ENCODE measurements at places on chromosomes 16 and 17.

- peaks cover 13% of the 10 kb centered on the region for H3K4me1 ChIP-seq
- H3K27me3 ChIP-seq, result peaks cover 58% of the 10 kb centered on the region
- no peak overlapping the region for H3K27ac ChIP-seq
- no peak for ATAC-seq
Observed at GRCh38 chr16:84357191-84357651, 11.1 kb upstream of the ATP2C2 start.

GRCh38 chr16:56709443-56710040, 20.4 kb upstream of the NUP93 start:
- no peak overlapping the region for H3K27ac ChIP-seq
- H3K27me3 ChIP-seq, result no peaks in the 10 kb centered on the region
- no peaks in the 10 kb centered on the region for H3K4me1 ChIP-seq
- H3K36me3 ChIP-seq, result no peaks in the 10 kb centered on the region
- ATAC-seq, result no peak

GRCh38 chr16:64406770-64407181, 715.1 kb downstream of the CDH11 start:
- ATAC-seq, result no peak
- H3K4me3 ChIP-seq, result no peak overlapping the region
- H3K36me3 ChIP-seq, result no peaks in the 10 kb centered on the region
- no peaks in the 10 kb centered on the region for H3K4me1 ChIP-seq

- peaks cover 71% of the 10 kb centered on the region for H3K36me3 ChIP-seq
- no peaks in the 10 kb centered on the region for H3K27me3 ChIP-seq
- peak overlapping the region; percentile 44 for H3K4me3 ChIP-seq
- H3K27ac ChIP-seq, result peak overlapping the region; percentile 52
- H3K4me1 ChIP-seq, result peaks cover 72% of the 10 kb centered on the region
- peak; percentile 76 for ATAC-seq
Observed at GRCh38 chr16:31880322-31880979, 6.8 kb downstream of the ZNF267 start.

DNA sequence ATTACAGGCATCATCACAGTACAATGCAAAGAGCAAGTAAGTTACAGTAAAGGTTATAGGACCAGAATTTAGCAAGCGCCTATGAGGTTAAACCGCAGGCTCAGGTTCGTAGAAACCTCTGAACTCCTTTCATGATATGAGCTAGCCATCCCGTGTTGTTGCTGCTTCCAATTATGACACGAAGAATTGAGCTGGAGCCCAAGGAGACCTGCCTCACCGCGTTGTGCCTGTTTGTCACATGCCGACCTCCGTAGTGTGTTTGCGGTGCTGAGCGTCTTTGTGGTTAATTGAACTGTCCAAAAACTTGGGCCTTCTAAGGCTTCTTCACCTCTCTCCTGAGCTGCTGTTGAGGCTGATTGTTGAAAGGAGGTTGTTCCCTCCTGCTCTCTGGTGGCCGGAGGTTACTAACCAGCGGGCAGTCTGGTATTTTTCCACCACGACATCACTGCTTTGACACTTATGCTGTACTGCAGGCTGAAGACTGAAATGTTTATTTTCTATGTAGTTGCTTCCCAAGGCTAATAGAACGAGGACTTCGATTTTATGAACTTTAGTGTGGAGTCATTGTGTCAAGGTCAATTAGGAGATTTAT, 67.5 kb downstream of the SEC14L1 start:
- no peak for ATAC-seq
- no peak overlapping the region for H3K4me3 ChIP-seq
- peaks cover 94% of the 10 kb centered on the region for H3K36me3 ChIP-seq
- H3K27me3 ChIP-seq, result no peaks in the 10 kb centered on the region

- no peak overlapping the region for H3K4me3 ChIP-seq
- H3K27ac ChIP-seq, result no peak overlapping the region
- no peaks in the 10 kb centered on the region for H3K4me1 ChIP-seq
- H3K27me3 ChIP-seq, result no peaks in the 10 kb centered on the region
- peak; percentile 82 for ATAC-seq
- no peaks in the 10 kb centered on the region for H3K36me3 ChIP-seq
Observed at GRCh38 chr17:37373530-37374159, 2.1 kb upstream of the C17orf78 start.

GRCh38 chr16:64074706-64075105, 1047.2 kb downstream of the CDH11 start:
- H3K36me3 ChIP-seq, result no peaks in the 10 kb centered on the region
- H3K4me3 ChIP-seq, result no peak overlapping the region
- no peaks in the 10 kb centered on the region for H3K4me1 ChIP-seq
- ATAC-seq, result no peak
- H3K27ac ChIP-seq, result no peak overlapping the region
- H3K27me3 ChIP-seq, result no peaks in the 10 kb centered on the region

DNA sequence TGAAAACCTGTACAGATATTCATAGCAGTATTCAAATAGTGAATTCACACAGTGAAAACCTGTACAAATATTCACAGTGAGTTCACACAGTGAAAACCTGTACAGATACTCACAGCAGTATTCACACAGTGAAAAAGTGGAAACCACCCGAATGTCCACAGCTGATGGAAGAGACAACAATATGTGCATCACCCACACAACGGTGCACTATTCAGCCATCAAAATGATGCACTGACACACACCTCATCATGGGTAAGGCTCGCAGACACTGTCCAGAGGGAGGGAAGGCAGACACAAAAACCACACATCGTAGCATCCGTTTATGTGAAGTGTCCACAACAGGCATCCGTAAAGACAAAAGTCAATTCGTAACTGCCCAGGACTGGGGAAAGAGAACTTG, 100.9 kb downstream of the VPS53 start:
- peaks cover 39% of the 10 kb centered on the region for H3K36me3 ChIP-seq
- H3K27ac ChIP-seq, result no peak overlapping the region
- H3K4me3 ChIP-seq, result no peak overlapping the region

DNA sequence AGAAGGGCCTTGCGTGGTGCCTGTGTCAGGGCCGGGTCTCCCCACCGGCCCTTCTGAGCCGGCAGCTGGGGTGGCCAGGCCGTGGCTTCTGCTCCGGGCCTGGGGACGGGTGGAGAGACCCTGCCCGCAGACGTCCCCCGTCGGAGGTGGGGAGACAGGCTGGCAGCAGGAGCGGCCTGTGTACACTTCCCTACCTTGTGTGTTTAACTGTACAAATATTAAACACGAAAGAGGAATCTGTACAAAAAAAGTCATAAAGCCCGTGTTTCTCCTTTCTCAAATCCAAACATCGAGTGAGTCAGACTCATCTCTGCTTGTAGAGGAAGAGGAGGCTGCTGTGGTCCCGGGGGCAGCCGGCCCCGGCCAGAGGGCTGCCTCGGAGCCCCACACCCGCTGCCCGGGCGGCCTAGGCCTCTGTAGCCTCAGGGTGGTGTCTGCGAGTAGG, 2.0 kb downstream of the CACNA1H start:
- H3K4me3 ChIP-seq, result peak overlapping the region; percentile 30
- H3K27ac ChIP-seq, result no peak overlapping the region
- H3K27me3 ChIP-seq, result peaks cover 54% of the 10 kb centered on the region
- ATAC-seq, result no peak

GRCh38 chr16:84175350-84176081, 11.3 kb downstream of the TAF1C start:
- H3K36me3 ChIP-seq, result peaks cover 14% of the 10 kb centered on the region
- H3K4me1 ChIP-seq, result peaks cover 15% of the 10 kb centered on the region
- peak; percentile 83 for ATAC-seq
- peak overlapping the region; percentile 49 for H3K27ac ChIP-seq

GRCh38 chr17:29278692-29279091, 15.3 kb downstream of the NUFIP2 start:
- no peak overlapping the region for H3K27ac ChIP-seq
- H3K27me3 ChIP-seq, result no peaks in the 10 kb centered on the region
- peaks cover 86% of the 10 kb centered on the region for H3K36me3 ChIP-seq
- no peak for ATAC-seq

DNA sequence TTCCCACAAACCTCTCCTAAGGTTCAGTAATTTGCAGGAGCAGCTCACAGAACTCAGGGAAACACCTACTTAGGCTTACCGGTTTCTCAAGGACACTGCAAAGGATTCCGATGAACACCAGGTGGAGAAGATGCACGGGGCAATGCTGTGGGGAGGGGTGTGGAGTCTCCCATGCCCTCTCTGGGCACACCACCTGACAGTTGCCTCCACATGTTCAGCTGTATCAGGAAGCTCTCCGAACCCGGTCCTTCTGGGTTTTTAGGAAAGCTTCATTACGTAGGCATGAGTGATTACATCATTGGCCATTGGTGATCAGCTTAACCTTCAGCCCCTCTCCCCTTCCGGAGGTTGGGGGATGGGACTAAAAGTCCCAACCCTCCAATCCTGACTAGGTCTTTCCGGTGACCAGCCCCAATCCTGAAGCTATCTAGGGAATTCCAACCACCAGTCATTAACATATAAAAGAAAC, 21.6 kb downstream of the C17orf58 start:
- H3K36me3 ChIP-seq, result peaks cover 26% of the 10 kb centered on the region
- no peak overlapping the region for H3K27ac ChIP-seq

GRCh38 chr17:78709119-78709681, 72.9 kb downstream of the CYTH1 start:
- H3K4me1 ChIP-seq, result peaks cover 72% of the 10 kb centered on the region
- ATAC-seq, result peak; percentile 74
- H3K36me3 ChIP-seq, result peaks cover 49% of the 10 kb centered on the region
- peak overlapping the region; percentile 65 for H3K4me3 ChIP-seq
- peak overlapping the region; percentile 90 for H3K27ac ChIP-seq
- H3K27me3 ChIP-seq, result no peaks in the 10 kb centered on the region

DNA sequence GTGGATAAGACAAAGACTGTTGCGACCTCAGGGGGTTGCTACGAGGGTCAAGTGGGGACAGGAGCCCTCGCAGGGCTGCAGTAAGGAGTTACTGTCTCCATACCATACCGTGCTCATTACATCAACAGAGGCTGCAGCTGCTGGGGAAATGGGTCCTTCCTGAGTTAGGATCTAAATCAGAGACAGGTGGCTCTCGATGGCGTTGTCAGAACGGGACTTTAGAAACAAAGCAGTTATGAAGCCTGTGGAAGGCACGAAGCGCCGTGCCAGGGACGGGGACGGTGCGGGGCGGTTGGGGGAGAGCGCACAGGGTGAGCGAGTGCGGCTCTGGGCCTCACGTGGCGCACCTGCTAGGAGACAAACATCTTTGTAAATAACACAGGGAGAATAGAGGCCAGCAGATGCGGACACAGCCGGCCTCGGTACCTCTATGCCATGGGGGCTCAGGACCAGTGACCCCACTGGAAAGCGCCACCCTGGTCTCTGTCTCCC, 34.4 kb downstream of the ZCCHC14 start:
- H3K4me3 ChIP-seq, result no peak overlapping the region
- peaks cover 10% of the 10 kb centered on the region for H3K27me3 ChIP-seq
- peak overlapping the region; percentile 82 for H3K27ac ChIP-seq
- peaks cover 23% of the 10 kb centered on the region for H3K4me1 ChIP-seq

DNA sequence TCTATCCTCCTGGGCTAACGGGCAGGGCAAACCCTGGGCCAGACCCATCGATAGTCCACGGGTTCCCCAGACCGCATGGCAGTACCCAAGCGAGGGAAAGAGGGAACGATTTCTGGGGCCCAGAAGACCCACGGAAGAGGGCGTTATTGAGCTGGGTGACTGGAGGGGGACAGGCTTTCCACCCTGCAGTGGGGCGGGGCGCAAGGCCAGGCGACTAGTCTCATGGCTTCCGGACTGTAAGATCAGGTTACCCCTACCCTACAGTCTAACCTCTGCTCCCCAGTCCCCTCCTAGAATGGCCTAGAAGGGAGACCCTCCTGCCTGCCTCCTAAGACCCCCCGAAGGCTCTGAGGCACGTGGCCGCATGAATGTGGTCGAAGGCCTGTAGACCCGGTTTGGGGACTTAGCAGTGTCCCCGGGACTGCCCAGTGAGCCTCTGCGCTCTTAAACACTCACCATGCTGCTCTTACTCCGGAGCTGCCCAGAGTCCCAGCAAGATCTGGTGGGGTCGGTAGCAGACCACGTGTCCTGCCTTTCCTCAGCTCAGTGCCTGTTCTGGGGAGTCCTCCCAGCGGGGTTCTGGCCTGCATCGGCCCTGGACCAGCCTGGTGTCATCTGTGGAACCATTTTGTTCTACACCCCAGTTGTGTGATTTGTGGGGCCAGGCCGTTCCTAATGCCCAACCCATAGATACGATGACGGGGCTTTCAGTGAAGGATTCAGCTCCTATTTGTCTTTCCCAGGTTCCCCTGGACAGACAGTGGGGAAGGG, 13.2 kb upstream of the AURKB start:
- ATAC-seq, result peak; percentile 37
- peaks cover 58% of the 10 kb centered on the region for H3K4me1 ChIP-seq
- no peaks in the 10 kb centered on the region for H3K27me3 ChIP-seq
- H3K36me3 ChIP-seq, result peaks cover 23% of the 10 kb centered on the region
- peak overlapping the region; percentile 98 for H3K4me3 ChIP-seq

DNA sequence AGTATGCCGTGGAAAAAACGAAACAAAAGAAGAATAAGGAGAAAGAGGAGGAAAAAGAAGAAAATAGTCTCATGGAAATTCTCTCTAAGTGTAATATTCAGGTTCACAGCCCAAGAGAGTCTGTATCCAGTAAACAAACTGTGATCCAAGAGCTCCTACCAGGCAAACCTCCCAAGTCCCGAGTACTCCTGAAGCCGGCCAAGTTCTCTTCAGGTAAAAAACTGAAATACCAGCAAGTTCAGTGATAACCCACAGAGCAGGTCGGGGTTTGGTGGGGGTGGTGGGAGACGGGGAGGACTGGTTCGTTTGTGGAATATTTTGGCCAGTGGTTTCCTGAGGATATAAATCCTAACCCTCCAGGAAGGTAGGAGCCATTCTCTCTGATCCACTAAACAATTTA, 8.5 kb upstream of the TVP23B start:
- H3K27ac ChIP-seq, result no peak overlapping the region
- H3K27me3 ChIP-seq, result peaks cover 40% of the 10 kb centered on the region
- no peaks in the 10 kb centered on the region for H3K4me1 ChIP-seq

DNA sequence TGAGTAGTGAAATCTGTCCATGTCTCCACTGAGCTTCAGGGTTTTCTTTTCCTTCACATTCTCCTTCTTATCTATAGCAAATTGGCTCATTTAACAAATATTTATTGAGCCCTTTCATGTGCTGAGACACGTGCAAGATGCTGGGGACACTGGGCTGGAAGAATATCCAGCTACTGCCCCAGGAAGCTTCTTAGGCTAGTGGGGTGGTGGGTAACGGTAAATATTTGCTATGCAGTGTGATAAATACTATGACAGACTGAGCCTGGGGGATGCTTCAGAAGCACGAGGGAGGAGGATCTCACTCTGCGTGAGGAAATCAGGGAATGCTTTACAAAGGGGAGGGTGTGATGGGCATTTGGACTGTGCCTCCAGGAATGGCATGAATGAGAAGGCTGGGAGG, 524.1 kb downstream of the GRIN2A start:
- H3K27ac ChIP-seq, result no peak overlapping the region
- H3K4me1 ChIP-seq, result no peaks in the 10 kb centered on the region
- peaks cover 11% of the 10 kb centered on the region for H3K27me3 ChIP-seq
- no peak overlapping the region for H3K4me3 ChIP-seq

Data from stimulated activated memory B cell treated with anti-CD40 and anti-IgM and Interleukin-4, amounts not matched to agents 10 μg/mL and 1 μg/mL and 100 μg/mL, for 72 hours (primary cell).